A549 treated with RU486 at 1 μM for 4 hours (cell line): ENCODE measurements at places on chromosomes 7 and 10. TPM values are rescaled to one million over a fixed set of nuclear protein-coding genes. Genes with fewer than 3 reads are reported as not detected.

CYP2C19 gene
- not detected in 5 replicates for total RNA-seq

FFAR4 gene
- 0.14 to 0.44 TPM (median 0.25 TPM) in 5 replicates for total RNA-seq

NODAL gene
- total RNA-seq = not detected in 5 replicates

LIPM gene
- not detected in 5 replicates for total RNA-seq

CLCN1 gene
- 0.06 to 0.11 TPM in 2 of 5 replicates, not detected in the others for total RNA-seq
